GM23248 (cell line): ENCODE measurements at places on chromosomes 1 and 21.

- DNase-seq, result no peak
Observed at GRCh38 chr1:66648901-66649595, 103.2 kb upstream of the DYNLT5 start.

- DNase-seq, result peak; percentile 35
Observed at GRCh38 chr1:51973587-51974474, 16.7 kb downstream of the RAB3B start.

DNA sequence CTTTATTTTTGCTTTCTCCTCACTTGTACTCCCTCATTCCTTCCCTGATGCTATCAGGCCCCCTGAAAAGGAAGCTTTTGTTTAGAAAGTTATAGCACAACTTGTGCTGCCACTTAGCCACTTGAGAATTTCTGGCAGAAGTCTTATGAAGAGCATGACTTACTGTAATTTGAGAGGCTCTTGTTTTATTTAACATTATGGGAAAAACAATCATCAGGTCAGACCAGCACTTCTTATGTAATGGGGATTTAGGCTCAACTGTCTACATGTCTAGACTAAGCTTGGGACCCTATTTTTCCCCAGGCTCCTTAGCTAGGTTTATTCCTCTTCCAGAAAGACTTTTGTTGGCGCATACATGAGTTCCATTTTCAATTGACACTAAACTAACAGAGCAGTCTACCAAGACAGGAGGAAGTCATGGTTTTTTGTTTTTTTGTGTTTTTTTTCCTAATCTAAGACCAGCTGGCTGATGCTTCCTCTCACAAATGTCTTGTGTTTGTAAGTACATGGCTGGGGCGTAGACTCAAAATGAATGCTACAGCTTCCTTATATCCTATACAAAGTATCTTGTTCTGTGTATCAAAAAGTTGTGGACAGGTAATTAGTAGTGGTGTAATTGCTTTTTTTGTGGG, 31.5 kb downstream of the TNFSF4 start:
- peak; percentile 17 for DNase-seq

DNA sequence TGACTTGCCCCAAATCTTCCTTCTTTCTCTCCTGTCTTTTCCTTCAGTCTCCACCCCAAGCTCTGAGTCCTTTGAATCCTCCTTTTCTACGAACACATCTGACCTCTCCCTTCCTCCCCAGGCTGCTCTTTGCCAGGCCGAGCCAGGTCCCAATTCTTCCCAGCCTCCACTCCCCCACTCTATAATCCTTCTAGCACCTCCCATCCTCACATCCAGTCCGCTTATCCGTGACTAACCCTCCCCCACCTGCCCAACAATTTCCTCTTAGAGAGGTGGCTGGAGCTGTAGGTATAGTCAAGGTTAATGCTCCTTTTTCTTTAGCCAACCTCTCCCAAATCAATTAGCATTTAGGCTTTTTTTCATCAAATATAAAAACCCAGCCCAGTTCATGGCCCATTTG, 9.5 kb upstream of the HPDL start:
- DNase-seq, result no peak

DNA sequence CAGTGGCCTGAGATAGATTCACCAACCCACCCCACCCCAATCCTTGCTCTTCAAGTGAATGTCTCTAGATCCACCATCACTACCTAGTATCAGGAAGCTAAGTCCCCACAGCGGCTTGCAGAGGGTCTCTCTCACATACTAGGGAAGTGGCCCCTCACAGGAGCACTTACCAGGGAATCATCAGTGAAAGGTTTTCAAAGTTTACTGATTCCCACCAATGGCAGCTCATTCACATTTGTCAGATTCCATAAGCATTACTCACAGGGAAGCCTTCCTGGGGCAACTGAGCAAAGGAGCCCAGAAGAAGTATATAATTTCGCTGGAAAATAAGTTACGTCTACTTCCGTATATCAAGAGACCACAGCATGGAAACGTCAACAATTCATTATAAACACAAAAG, 120.8 kb downstream of the GREM2 start:
- DNase-seq, result no peak

GRCh38 chr21:31317688-31318087, 26.4 kb downstream of the TIAM1 start:
- no peak for DNase-seq
